ENCODE measurements at places on chromosomes 11 and 22. TPM values are rescaled to one million over a fixed set of nuclear protein-coding genes. Genes with fewer than 3 reads are reported as not detected.

- no peaks in the 10 kb centered on the region for H3K36me3 ChIP-seq
- no peak for DNase-seq
- no peaks in the 10 kb centered on the region for H3K4me1 ChIP-seq
- H3K27me3 ChIP-seq: no peaks in the 10 kb centered on the region
- H3K4me3 ChIP-seq: no peak overlapping the region
Observed at GRCh38 chr22:24466716-24467328, 28.3 kb upstream of the UPB1 start.

- H3K27me3 ChIP-seq: no peaks in the 10 kb centered on the region
- no peaks in the 10 kb centered on the region for H3K4me1 ChIP-seq
- H3K4me3 ChIP-seq: no peak overlapping the region
- no peak for DNase-seq
Observed at GRCh38 chr11:101582236-101582988, 1.4 kb downstream of the TRPC6 start.

- no peak overlapping the region for H3K27ac ChIP-seq
- DNase-seq: no peak
- H3K36me3 ChIP-seq: no peaks in the 10 kb centered on the region
- H3K27me3 ChIP-seq: no peaks in the 10 kb centered on the region
- H3K4me1 ChIP-seq: peaks cover 6% of the 10 kb centered on the region
- no peak overlapping the region for H3K4me3 ChIP-seq
Observed at GRCh38 chr22:49763696-49764095, 64.0 kb downstream of the BRD1 start.

Gene RHOD
- total RNA-seq: not detected

Gene SYT7
- 0.08 TPM for total RNA-seq

Gene CASP5
- not detected for total RNA-seq

Measured in naive thymus-derived CD4-positive, alpha-beta T cell (primary cell).